ENCODE measurements at places on chromosomes 3 and 15.

DNA sequence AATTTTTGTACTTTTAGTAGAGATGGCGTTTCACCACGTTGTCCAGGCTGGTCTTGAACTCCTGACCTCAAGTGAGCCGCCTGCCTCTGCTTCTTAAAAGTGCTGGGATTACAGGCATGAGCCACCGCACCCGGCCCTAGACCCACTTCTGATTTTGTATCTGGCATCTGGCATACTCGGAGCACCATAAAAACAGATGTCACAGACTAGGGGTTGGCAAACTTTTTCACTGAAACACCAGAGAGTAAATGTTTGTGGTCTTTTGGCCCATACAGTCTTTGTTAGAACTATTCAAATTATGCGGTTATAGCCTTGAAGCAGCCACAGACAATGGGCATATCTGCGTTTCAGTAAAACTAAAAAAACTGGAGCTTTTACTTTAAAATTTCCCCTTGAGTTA lies 110.7 kb downstream of the TJP1 start:
- peaks cover 89% of the 10 kb centered on the region for H3K36me3 ChIP-seq
- H3K27ac ChIP-seq = no peak overlapping the region
- no peaks in the 10 kb centered on the region for H3K27me3 ChIP-seq
- no peaks in the 10 kb centered on the region for H3K4me1 ChIP-seq
- no peak for DNase-seq

- no peak overlapping the region for H3K27ac ChIP-seq
- H3K36me3 ChIP-seq = no peaks in the 10 kb centered on the region
- DNase-seq = no peak
- H3K4me3 ChIP-seq = no peak overlapping the region
- H3K4me1 ChIP-seq = peaks cover 1% of the 10 kb centered on the region
- H3K27me3 ChIP-seq = no peaks in the 10 kb centered on the region
Measured at GRCh38 chr3:100081311-100081710, 33.0 kb downstream of the FILIP1L start.

DNA sequence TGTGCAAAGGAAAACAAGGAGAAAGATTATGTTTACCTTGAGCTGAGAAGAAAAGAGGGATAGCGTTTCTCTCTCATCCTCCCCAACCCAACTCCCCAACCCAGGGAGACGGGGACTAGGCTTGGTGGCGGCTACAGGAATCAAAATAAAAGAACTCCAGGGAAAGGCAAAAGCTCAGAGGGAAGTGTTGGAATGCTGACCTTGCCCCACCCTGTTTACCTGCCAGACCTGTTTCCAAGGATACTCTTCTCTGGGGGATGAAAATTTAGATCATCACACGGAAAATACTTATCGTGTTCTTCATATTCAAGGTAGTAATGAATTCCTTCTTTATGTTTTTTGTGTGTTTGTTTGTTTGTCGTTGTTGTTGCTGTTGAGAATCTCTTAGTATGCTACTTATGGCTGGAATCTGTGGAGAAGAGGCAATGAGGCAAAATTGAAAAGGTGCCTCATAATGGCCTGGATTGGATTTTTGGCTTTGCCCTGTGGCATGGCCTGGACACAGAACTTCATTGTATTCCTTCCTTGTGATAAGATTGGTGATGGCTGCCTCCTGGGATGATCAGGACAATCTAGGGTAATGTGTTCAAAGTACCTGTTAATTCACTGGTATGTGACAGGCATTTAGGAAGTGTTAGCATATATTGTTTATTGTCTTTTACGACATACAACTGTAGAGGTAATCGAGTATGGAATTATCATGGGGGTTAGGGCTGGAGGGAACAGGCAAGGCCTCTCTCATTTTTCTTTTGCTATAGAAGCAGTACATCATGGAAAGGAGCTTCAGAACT lies 11.1 kb upstream of the TPRG1 start:
- H3K27ac ChIP-seq = no peak overlapping the region
- peaks cover 9% of the 10 kb centered on the region for H3K27me3 ChIP-seq
- H3K36me3 ChIP-seq = no peaks in the 10 kb centered on the region
- no peaks in the 10 kb centered on the region for H3K4me1 ChIP-seq

DNA sequence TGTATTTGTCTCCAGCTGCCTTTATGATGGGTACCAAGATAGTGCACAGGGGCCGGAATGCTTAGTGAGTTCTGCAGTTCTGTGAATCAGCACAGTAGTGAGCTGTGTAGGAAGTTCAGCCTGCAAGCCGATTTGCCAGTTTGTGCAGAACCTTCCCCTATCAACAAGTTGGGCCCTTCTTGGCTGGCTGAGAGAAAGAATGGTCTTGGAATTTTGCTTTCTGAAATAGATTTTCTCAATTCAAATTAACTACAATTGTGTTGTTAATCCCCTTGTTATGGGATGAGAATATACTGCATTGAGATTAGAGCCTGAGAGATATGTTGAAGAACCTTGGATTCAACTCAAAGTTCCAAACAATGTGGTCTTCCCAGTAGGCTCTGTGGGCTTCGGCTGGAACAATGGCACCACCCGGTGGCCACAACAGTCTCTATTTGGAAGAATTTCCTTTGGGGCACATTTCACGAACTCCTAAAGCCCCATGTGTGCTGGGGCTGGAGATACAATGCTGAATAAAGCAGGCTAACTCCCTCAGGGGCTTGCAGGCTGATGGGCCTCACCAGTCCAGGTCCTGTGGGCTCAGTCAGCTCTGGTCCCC lies 59.1 kb downstream of the TRIM42 start:
- H3K27ac ChIP-seq = no peak overlapping the region
- H3K4me3 ChIP-seq = no peak overlapping the region
- DNase-seq = peak; percentile 6

DNA sequence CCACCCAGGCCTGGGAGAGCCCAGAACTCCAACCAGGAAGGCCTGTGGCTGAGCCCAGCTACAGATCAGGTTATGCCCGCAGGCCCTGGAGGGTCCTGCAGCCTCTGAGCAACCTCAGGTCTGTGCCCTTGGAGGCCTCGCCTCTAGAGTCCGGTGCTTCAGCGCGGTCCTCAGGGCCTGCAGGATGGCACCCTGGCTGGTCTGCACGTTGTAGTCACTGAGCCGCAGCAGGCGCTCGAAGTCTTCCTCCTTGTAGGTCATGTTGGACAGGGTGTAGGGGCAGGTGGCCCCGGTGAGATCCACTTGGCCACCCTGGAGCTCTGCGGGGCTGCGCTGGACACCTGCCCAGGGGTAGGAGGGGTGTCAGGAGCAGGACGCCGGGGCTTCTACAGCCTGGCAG lies 25.8 kb downstream of the PLA2G4D start:
- no peak for DNase-seq
- no peak overlapping the region for H3K27ac ChIP-seq
- H3K36me3 ChIP-seq = no peaks in the 10 kb centered on the region

- H3K27ac ChIP-seq = no peak overlapping the region
- DNase-seq = no peak
- H3K27me3 ChIP-seq = peaks cover 6% of the 10 kb centered on the region
- H3K36me3 ChIP-seq = no peaks in the 10 kb centered on the region
- no peak overlapping the region for H3K4me3 ChIP-seq
- peaks cover 24% of the 10 kb centered on the region for H3K4me1 ChIP-seq
Measured at GRCh38 chr3:48664929-48665328, 2.2 kb upstream of the CELSR3 start.

GRCh38 chr3:117150628-117151027 lies 441.0 kb downstream of the TUSC7 start:
- no peaks in the 10 kb centered on the region for H3K27me3 ChIP-seq
- no peaks in the 10 kb centered on the region for H3K4me1 ChIP-seq
- no peak overlapping the region for H3K4me3 ChIP-seq
- DNase-seq = no peak

- H3K27me3 ChIP-seq = no peaks in the 10 kb centered on the region
- H3K27ac ChIP-seq = no peak overlapping the region
- H3K36me3 ChIP-seq = peaks cover 36% of the 10 kb centered on the region
- peak; percentile 74 for DNase-seq
- no peak overlapping the region for H3K4me3 ChIP-seq
Measured at GRCh38 chr3:193680220-193680619, 87.2 kb downstream of the OPA1 start.

DNA sequence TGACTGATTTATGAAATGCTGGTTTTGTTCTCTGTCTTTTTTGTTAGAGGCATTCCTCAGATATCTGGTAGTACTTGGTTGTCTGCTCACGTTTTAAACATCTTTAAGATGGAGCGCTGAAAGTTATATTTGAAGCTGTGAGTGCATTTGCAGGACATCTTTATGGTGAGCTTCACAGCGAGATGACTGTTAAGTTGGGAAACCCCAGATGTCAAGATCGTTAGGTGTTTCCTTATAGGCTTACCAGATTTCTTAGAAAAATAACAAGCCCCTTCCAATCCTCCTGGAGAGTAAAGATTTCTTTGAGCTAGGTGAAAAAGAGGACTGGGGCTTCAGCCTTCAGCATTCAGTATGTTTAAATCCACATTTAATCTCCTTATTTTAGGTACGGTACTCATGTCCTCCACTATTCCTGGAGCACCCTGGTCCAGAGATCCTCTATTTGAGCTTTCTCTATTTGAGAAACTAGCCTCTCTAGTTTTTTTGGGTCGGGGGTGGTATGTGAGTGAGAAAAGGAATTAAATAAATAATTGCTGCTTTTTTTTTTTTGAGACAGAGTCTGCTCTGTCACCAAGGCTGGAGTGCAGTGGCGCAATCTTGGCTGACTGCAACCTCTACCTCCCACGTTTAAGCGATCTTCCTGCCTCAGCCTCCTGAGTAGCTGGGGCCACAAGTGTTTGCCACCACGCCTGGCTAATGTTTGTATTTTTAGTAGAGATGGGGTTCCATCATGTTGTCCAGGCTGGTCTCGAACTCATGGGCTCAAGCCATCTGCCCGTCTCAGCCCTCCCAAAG lies 72.3 kb downstream of the ZNF609 start:
- H3K36me3 ChIP-seq = peaks cover 9% of the 10 kb centered on the region
- no peak overlapping the region for H3K27ac ChIP-seq
- DNase-seq = peak; percentile 16
- H3K4me1 ChIP-seq = peaks cover 9% of the 10 kb centered on the region
- no peak overlapping the region for H3K4me3 ChIP-seq

DNA sequence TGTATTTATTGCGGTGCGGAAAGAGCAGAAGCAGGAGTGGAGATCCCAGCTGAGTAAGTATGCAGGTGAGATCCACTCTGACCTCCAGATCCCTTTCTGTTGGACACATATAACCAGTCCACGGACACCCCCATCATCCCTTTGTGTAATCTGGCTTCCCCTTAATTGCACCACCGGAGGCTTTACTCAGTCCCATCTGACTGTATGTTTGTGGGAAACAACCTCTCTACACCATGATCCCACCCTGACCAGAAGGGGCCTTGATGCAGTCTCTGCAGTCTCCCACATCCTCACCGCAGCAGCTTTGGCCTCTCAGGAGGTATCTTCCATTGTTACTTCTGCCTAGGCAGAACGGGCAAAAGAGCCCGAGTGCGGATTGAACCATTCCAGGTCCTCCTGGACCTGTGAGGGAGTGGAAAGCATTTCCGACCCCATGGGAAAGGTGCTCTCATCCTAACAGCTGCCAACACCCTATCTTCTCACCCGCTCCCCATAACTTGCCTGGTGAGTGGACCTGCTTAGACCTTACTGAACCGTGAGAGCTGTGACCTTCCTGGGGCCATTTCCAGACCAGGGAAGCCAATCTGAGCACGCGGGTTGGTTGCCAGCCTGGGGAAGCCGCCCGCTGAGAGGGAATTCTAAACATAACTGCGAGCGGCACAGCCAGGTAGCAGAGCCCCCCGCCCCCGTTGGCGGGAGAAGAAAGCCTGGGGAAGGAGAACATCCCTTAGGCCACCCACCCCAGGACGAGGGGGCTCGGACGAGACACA lies 1.1 kb downstream of the SLCO2A1 start:
- H3K4me3 ChIP-seq = no peak overlapping the region
- no peaks in the 10 kb centered on the region for H3K36me3 ChIP-seq
- no peak for DNase-seq

GRCh38 chr3:170320461-170321121 lies 36.9 kb upstream of the SKIL start:
- no peaks in the 10 kb centered on the region for H3K27me3 ChIP-seq
- DNase-seq = no peak
- H3K36me3 ChIP-seq = no peaks in the 10 kb centered on the region
- H3K27ac ChIP-seq = no peak overlapping the region
- H3K4me1 ChIP-seq = peaks cover 6% of the 10 kb centered on the region

- no peaks in the 10 kb centered on the region for H3K4me1 ChIP-seq
- H3K27me3 ChIP-seq = no peaks in the 10 kb centered on the region
- DNase-seq = no peak
Measured at GRCh38 chr3:175411946-175412345, 552.8 kb downstream of the NAALADL2 start.

DNA sequence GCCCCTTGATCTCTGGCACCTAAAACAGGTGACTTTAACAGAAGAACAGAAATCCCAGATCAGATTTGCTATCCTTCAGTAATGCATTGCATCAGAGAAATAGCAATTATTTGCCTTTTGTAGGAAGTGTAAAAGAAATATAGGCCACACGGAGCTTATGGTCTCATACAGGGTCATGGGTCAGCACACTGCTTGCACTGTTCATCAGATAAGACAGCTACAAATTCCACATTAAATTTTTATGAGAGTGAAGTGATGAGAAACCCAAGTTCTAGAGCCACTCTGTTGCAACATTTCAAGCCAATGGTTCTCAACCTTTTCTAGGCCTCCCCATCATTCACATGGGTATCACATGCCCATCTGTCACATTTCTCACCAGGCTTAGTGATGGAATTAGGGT lies 33.4 kb upstream of the TMEM87A start:
- H3K36me3 ChIP-seq = no peaks in the 10 kb centered on the region
- no peaks in the 10 kb centered on the region for H3K4me1 ChIP-seq
- H3K27ac ChIP-seq = no peak overlapping the region
- H3K27me3 ChIP-seq = no peaks in the 10 kb centered on the region
- no peak overlapping the region for H3K4me3 ChIP-seq
- DNase-seq = no peak

- H3K4me3 ChIP-seq = no peak overlapping the region
- H3K36me3 ChIP-seq = no peaks in the 10 kb centered on the region
- no peak for DNase-seq
- no peaks in the 10 kb centered on the region for H3K4me1 ChIP-seq
- H3K27me3 ChIP-seq = no peaks in the 10 kb centered on the region
Measured at GRCh38 chr3:126826693-126827092, 122.7 kb downstream of the CHCHD6 start.

GRCh38 chr3:7518026-7518425 lies 657.1 kb downstream of the GRM7 start:
- no peak overlapping the region for H3K27ac ChIP-seq
- H3K36me3 ChIP-seq = no peaks in the 10 kb centered on the region
- DNase-seq = no peak
- no peak overlapping the region for H3K4me3 ChIP-seq

DNA sequence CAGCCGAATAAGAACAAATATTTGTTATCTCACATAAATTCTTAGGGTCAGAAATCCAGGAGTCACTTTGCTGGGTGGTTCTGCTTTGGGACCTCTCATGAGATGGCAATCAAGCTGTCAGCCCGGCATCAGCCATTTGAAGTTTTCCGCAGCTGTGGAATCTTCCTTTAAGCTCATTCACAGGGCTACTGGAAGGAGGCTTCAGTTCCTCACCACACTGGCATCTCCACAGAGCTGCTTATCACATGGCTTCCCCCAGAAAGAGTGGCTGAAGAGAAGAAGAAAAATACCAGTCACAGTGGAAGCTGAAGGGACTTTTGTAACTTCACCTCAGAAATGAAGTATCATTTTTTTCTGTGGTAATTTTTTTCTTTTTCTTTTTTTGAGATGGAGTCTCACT lies 267.7 kb downstream of the CHL1 start:
- no peaks in the 10 kb centered on the region for H3K36me3 ChIP-seq
- H3K4me1 ChIP-seq = no peaks in the 10 kb centered on the region
- no peaks in the 10 kb centered on the region for H3K27me3 ChIP-seq
- no peak for DNase-seq

- H3K4me1 ChIP-seq = peaks cover 8% of the 10 kb centered on the region
- no peak for DNase-seq
- no peak overlapping the region for H3K27ac ChIP-seq
- no peak overlapping the region for H3K4me3 ChIP-seq
Measured at GRCh38 chr15:80837006-80837405, 57.8 kb downstream of the CEMIP start.

All from mesenchymal stem cell (in vitro differentiated cells and primary cell).